Cardiac septum (tissue), 1 donor: ENCODE measurements at places on chromosomes 5 and 9. TPM values are rescaled to one million over a fixed set of nuclear protein-coding genes. Genes with fewer than 3 reads are reported as not detected.

DNAJB5 gene
- total RNA-seq: 133 TPM

DNA sequence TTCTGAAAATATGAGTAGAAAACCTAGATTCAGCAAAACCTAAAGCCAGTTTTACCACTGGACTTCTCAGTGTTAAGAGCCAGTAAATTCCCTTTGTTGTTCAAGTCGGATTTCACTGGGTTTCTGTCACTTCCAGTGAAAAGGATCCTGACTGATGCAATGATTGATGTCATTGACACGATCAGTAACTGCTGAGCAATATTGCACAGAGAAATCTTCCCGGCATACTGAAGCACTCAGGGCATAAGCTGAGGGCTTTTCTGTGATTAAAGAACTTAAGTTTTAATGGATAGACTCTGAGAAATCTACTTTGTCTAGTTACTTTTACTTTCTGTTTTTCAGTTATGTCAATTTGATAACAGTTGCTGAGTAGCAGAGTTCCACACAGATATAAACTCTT is 61.9 kb downstream of the DENND1A start:
- no peak for DNase-seq

- no peak for DNase-seq
Observed at GRCh38 chr9:90810691-90811090, 9.1 kb downstream of the SYK start.

DNA sequence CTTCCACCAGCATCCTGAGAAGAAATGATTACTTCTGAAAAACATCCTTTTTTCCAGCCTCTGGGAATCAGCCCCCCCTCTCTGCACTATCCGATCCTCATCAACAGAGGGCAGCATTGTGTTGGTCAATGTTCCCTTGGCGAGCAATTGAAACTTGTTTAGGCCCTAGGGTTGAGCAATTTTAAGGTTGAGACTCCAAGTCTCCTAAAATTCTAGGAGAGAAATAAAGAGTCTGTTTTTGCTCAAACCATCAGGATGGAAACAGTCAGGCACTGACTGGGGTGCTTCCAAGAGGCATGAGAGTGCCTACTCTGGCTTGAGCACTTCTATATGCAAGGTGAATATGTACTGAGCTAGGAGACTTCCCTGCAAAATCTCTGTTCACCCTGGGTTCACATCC is 12.4 kb upstream of the CYFIP2 start:
- DNase-seq: peak; percentile 54

- no peak for DNase-seq
Observed at GRCh38 chr5:53603009-53603687, 42.7 kb downstream of the NDUFS4 start.

TOR1A gene
- total RNA-seq: 14.0 TPM

DNA sequence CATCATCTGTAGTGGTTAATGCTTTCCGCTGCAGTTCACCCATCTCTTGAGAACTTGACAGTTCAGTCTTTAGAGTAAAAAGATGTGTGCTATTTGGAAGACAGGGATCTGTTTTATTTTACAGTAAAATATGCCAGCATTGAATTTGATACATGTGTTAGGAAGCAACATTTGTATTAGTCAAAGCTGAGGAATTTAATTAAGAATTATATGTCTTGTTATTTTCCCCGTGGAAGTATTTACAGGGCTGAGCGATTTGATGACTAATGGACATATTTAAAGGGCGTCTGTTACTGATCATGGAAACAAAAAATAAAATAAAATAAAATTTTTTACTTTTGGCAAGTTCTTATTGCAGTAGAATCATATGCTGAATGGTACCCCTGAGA is 101.3 kb downstream of the PAM start:
- no peak for DNase-seq

NPR3 gene
- total RNA-seq: 44.6 TPM

DNA sequence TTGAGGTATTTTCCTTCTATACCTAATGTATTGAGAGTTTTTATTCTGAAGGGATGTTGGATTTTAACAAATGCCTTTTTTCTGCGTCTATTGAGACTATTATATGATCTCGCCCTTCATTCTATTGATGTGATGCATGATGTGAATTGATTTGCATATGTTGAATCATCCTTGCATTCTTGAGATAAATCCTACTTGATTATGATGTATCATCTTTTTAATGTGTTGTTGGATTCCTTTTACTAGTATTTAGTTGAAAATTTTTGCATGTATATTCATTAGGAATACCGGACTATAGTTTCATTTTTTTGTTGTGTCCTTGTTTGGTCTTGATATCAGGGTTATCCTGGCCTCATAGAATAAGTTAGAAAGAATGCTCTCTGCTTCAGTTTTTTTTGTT is 169.7 kb downstream of the NPR3 start:
- DNase-seq: no peak

DNA sequence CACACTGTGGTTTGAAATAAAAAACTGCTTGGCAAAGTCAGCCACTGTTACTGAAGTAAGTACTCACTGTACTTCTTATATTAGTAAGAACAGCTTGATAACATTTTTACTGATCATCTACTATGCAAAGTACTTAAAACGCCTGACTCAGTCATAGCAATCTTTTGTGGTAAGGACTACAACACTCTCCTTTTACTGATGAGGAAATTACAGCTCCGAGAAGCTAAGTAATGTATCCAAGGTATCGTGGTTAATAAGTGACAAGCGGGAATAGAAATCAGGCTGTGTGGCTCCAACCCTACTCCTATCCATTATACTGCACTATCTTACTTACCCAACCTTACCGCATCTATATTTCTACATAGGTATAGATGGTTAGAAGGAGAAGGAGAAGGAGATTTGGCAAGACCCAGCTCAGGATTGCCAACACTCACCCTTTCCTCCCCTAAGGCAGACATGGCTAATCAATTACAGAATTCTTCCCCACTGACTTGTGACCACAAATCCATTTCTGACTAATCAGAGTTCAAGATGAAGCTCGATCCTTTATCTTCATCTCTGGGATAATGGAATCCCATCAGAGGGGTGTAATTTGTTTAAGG is 281.4 kb downstream of the SPOCK1 start:
- no peak for DNase-seq

- DNase-seq: no peak
Observed at GRCh38 chr9:121474231-121474947, 25.3 kb downstream of the GGTA1 start.

DNA sequence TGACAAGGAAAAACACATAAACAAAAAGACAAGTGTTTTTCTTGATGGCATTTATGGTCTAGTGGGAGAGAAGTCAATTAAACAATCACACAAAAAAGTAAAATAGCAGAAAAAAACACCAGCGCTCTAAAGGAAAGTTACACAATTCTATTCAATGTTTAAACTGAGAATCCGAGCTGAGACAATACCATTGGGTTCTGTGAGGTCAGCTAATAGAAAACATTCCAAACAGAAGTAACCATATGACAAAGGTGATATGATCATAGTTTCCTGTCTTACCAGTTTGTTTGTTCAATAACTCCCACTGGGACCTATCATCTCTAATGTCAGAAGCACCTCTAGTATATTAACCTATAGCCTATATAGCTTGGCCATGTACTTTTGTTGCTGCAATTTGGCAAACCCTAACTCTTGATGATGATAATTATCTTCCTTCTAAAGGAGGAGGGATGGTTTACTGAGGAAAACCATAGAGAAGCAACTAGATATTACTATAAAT is 1030.0 kb downstream of the CDH12 start:
- DNase-seq: no peak

DNA sequence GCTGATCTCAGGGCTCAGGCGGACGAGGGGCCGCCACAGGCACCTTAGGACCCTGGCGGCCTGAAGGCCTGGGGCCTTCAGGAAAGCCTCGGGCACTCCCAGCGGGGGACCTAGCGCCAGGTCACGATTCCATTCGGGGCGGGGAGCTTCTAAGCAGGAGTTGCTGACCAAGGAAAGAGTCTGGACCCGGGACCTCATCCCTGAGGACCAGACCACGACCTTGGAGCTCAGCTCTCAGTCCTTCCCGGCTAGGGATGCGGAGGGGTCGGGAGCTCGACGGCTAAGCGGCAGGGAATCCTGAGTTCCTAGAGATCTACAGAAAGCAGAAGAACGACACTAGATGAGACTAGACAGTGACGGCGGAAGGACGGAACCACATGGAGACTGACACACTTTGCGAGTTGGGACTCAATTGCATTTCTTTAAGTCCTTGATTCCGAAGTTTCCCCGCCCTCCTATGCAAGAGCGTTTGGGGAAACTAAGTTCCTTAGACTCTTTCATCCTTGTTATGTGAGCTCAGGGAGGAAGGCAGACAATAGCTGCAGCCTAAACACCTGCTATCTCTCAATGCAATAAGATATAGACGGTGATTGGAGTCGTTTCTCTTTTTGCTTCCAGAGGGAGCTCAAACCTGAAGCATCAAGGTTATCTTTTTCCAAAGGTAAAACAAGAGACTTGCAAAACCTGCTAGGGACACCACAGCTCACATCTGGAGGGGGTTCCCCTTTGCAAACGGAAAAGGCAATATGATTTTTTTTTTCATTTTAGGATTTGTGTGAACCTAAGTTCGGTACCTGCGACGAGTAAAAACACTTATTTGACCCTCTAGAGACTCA is 9.7 kb downstream of the NR2F1-AS1 start:
- no peak for DNase-seq

- no peak for DNase-seq
Observed at GRCh38 chr9:21890696-21891095, 88.3 kb downstream of the MTAP start.

CDH9 gene
- total RNA-seq: not detected

- DNase-seq: no peak
Observed at GRCh38 chr5:34687269-34688011, 31.3 kb downstream of the RAI14 start.

GRCh38 chr9:98161851-98162250 is 30.6 kb downstream of the CORO2A start:
- DNase-seq: no peak

DNA sequence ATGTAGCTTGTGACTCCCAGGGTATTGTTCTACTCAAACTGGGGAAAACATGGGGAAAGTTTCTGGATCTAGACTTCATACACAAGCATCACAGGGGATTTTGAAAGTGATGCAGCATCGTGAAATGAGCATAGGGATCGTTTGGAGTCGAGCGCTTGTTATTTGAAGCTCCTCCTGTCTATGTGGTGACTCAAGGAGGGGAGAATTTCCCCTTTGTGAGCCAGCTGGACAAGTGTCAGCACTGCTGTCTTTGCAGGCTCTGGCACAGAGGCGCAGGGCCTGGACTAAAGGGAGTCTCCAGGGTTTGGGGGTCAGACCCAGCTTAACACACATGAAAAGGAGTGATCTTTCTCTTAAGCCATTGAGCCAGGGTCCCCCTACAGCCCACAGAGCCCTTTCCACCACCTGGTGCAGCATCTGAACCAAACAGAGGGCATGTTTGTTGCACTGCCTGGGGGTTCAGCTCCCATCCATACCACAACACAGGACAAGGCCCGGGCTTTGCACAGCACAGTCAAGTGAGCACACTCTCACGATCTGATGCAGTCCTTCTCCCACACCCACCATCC is 51.0 kb downstream of the IRF1 start:
- DNase-seq: no peak

- DNase-seq: no peak
Observed at GRCh38 chr5:160317434-160317833, 5.1 kb upstream of the CCNJL start.

- DNase-seq: no peak
Observed at GRCh38 chr5:176704817-176705216, 57.5 kb downstream of the TSPAN17 start.

GRCh38 chr5:88883836-88884607 is 1.0 kb upstream of the MEF2C start:
- DNase-seq: peak; percentile 89

- no peak for DNase-seq
Observed at GRCh38 chr9:130411566-130411915, 33.2 kb upstream of the ASS1 start.

- DNase-seq: no peak
Observed at GRCh38 chr5:75021219-75021618, 31.1 kb downstream of the GCNT4 start.

DNA sequence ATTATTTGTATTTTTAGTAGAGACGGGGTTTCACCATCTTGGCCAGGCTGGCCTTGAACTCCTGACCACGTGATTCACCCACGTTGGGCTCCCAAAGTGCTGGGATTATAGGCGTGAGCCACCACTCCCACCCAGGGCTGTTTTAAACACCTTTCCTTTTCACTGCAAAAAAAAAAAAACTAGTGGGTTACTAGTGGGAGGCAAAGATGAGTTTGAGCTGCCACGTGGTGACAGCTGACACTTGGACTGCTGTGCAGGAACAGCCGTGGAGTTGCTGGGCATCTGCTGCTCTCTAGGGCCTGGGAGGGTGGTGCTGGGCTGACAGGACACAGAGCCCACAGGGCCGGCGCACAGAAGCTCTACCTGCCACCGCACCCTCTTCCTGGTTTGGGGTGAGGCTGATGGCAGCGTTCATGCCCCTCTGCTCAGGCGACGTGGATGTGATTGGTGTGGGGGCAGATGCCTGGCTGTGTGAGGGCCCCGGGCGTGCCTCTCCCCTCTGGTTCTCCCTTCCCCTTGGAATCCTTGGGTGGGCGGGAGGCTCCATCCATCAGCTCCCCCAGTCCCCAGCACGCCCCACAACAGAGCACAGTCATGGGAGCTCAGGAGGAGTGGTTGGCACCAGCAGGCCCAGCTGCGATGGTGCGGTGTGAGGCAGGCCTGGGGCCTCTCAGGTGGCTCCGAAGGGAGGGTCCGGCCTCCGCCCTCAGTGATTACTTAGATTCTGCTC is 16.9 kb downstream of the RABL6 start:
- no peak for DNase-seq

- DNase-seq: no peak
Observed at GRCh38 chr9:133512253-133513213, 12.2 kb downstream of the MYMK start.

GRCh38 chr5:53473633-53474032 is 6.8 kb upstream of the FST start:
- DNase-seq: no peak

- no peak for DNase-seq
Observed at GRCh38 chr9:121783521-121784507, 132.4 kb downstream of the DAB2IP start.

DNA sequence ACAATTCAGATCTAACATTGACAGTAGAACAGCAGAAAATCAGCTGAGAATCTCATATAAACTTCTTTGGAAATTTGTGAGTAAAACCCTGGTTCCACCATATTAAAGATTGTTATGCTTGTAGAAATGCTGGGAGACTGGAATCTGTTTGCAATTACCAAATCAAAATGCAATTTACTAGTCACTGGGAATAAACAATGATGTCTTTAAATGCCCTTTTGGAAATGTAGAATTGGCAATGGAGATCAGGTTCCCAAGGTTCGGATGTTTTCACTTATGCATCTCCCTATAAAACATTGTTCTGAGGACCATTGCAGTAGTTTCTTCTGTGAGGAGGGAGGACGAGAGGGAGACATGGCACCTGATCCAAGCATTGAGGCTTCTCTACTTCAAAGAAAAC is 384.4 kb downstream of the TMEM167A start:
- no peak for DNase-seq

DNA sequence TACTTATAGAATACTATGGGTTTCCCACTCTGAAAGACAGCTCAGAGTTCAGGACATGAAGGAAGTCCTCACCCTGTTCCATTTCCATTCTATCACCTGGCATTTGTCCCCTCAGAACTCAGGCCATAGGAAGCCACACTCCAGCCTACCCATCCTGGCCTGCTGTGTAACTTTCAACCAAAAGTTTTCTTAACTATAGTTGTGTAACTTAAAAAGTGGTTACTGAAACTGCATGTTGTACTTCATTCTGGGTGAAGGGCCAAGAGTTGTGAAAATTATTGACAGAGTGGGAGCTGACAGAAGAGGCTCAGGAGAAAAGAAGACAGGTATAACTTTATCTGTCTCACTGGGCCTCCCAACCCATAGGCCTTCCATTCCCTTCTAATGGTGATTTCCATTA is 212.5 kb downstream of the RAB3C start:
- DNase-seq: no peak

GRCh38 chr5:151795426-151795825 is 23.7 kb downstream of the G3BP1 start:
- no peak for DNase-seq
